ENCODE measurements at places on chromosomes 7 and 10.

DNA sequence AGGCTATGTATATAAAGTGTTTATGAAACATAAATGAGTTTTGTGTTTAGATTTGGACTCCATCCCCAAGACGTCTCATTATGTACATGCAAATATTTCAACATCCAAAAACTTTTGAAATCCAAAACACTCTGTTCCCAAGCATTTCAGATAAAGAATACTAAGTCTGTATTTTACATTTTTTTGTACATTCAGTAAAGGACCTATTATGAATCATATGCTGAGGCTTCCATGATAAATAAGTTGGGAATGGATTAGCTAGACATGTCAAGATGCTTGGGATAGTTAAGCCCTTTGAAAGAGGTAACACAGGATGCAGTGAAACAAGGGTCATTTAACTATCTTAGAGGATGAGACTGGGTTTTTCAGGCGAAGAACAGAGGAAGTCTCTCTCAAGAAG lies 262.9 kb downstream of the SNX13 start:
- DNase-seq = no peak

- DNase-seq = no peak
Measured at GRCh38 chr10:32744321-32744720, 213.7 kb downstream of the ITGB1 start.

GRCh38 chr7:94332571-94332970 lies 62.1 kb upstream of the COL1A2 start:
- DNase-seq = no peak

DNA sequence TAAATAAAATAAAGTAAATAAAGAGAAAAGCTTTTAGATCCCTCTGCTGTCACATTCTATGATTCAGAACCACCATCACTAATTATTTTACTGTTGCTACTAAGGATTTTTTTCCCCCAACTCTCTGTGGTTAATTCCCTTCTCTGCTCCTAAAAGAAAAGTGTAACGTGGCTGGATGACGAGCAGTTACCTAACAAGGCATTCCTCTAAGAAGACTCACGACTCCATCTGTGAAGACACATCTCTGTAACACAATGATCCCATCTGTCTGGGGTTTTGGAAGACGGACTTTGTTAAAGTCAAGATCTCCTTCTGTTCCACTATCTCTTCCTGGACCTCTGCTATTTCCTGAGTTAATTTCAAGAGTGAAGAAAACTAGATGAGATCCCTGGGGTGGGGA lies 179.9 kb downstream of the SFMBT2 start:
- no peak for DNase-seq

DNA sequence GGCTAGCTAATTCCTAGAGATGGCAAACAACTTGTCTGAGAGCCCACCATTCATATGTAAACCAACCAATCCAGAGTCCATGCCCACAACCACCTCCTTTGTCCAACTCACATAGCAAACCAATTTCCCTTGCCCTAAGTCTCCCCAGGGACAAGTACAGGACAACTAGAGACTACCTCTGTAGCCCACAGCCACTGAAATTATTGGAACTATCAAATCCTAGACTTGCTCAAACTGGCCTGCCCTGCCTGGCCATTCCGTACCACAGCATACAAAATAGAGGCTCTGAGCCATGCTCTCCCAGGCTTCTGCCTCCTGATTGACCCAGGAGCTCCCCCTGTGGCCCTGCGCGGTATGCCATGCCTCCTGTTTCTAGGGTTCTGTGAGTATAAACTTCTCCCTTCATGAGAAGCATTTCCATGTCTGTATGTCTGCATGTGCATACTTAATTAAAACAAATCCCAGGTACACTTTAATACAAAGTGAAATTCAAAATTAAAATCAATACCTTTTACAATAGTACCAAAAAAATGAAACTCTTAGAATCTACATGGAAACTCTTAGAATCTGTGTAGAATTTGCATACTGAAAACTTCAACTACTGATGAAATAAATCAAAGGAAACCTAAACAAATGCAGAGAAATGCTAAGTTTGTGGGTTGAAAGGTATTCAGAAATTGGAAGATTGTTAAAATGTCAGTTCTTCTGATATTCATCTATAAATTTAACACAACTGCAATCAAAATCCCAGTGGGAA lies 4.0 kb upstream of the HECW1 start:
- DNase-seq = peak; percentile 31

GRCh38 chr7:107960272-107960671 lies 42.7 kb downstream of the LAMB1 start:
- DNase-seq = no peak

DNA sequence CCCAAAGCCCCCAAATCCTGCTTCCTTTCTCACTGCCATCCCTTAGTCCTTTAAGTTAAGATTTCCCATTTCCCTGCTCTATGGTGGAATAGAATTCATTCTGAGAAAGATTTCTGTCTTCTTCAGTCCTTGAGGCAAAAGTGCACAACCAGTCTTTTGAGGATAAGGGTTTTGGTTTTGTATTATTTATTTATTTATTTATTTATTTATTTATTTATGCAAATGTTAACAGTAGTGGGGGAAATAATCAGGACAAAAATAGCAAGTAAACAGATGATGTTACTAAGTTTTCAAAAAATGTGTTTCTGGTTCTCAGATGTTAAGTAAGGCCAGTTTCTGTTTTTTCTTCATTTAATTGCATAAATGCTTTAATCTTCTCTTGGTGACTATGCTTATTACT lies 84.2 kb downstream of the GLCCI1 start:
- no peak for DNase-seq

DNA sequence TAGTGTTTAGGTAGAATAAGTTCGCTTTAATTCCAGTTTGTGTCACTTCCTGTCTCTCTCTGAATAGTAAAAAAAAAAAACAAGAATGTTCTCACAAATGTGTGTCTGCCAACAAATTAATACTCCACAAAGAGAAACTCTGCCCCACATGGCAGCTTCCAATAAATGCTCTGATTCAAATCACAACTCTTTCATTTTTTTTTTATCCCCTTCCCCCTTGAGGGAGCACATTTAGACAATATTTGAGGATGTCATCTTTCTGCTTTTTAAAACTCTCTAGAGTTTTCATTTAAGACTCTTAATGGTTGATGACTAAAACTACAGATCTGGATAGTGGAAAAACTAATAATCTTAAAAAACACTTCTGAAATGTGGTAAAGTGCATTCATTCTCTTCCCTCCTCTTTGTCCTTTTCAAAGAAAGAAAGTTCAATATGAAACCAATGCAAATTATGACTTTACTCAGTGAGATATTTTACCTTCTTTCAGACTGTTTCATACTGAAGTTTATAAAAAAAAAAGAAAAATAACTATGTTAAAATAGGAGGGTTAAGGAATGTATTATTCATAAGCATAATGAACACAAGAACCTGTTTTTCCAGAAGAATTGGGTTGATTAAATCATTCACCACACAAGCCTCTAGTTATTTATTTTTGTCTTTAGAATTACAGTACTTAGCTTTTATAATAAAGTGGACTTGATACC lies 42.3 kb downstream of the ARID5B start:
- peak; percentile 18 for DNase-seq

GRCh38 chr10:99709480-99710229 lies 22.3 kb downstream of the COX15 start:
- DNase-seq = no peak

- no peak for DNase-seq
Measured at GRCh38 chr7:157011333-157012112, 1.1 kb upstream of the MNX1 start.

DNA sequence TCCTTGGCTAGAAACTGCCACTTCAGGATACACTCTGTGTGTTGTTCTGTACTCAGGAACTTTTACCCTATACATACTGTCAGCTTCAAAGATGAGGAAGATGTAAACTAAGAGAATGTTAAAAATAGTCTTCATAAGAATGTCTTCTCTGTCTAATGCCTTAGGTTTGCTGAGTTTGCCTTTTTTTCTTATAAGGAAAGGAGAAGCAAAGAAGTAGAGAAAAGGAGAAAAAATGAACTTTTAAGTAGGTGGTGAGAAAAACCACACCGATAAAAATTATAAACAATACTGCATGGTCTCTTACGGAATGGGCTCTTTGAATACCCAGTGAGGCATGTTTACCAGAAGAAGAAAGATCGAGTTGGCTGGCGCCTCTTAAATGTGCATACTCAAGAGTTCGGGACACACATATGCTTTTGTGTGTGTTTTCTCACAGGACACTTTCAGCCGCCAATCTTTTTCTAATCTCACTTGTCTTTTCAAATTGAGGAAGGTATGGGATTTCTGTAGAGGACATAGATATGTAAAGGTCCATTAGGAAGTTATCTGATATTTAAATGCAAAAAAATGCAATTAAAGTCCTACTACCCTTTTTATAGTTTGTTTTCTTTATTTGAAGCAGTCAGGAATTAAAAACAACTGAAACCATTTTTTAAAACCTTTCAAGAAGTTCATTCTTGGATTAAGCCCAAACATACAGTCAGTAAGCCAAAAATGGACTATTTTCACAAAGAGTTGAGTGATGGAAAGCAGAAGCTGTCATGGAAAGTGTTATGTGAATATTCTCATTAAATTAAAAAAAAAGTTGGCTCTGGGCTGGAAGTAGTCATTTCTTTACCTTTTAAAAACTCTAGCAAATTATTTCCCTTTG lies 100.6 kb upstream of the MDFIC start:
- no peak for DNase-seq

- no peak for DNase-seq
Measured at GRCh38 chr10:97550336-97551149, 22.0 kb upstream of the ANKRD2 start.

- DNase-seq = peak; percentile 9
Measured at GRCh38 chr7:94655848-94656657, at the start of gene SGCE. Gene SGCE (minus strand): TSS chr7:94656133. CDS start chr7:94656098, 35 bp downstream.

- no peak for DNase-seq
Measured at GRCh38 chr10:52409195-52409594, 95.1 kb downstream of the DKK1 start.

DNA sequence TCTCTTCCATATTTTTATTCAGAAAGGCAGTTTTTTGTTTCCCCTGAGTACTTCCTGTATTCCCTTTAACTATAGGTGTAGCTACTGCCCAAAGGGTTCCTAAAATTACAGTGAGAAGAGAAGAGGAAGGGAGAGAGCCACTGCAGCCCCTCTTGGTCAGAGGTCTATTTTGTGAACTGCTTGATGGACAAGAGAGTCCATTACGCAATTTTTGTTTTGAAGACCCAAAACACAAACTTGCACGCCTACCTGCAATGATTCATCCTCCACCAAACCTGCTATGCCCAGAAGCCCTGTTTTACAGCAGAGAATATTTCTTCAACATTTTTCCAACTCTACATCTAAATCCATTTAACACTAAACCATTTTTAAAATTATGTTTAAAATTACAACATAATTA lies 75.1 kb downstream of the PDE1C start:
- DNase-seq = no peak

Measured in naive thymus-derived CD8-positive, alpha-beta T cell (primary cell).